ENCODE measurements at places on chromosomes 3 and 15.

DNA sequence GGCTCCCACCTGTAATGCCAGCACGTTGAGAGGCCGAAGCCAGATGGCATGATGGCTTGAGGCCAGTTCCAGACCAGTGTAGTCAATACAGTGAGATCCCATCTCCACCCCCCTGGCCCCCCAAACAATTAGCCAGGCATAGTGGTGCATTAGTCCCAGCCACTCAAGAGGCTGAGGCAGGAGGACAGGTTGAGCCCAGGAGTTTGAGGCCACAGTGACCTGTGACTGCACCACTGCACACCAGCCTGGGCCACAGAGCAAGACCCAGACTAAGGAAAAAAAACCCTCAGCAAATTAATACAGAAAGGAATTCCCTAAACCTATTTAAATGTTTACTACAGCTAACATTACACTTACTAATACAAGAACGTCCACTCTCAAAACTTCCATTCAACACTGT is 424.6 kb downstream of the SHQ1 start:
- no peak for DNase-seq

DNA sequence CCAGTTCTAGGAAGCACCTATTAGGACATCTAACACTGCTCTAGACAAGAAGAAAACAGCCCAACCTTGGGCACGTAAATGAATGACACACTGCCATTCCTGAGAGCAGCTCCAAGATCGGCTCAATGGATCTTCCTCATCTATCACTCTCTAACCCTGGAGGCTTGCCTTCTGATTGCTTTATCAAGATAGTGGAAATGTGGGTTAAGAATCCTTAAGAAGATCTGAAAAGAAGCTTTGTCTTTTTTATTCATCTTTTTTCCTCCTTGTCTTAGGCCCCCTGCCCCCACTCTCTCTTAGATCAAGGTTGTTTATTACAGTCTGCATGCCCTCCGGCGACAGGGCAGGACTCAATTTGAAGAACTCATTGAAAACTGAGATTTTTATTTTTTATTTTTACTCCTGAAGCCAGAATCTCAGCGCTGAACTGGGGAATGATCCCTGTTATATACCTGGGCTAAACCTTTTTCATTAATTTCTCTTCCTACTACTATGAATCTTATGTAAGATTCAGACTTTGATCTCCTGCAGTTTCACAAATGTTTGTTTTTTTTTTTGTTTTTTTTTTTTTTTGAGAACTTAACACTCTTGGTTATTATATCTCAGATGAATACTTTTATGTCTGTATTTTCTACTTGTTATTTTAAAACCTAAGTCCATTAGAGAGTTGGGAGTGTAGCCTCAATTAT is 219.5 kb downstream of the SV2B start:
- no peak for DNase-seq

DNA sequence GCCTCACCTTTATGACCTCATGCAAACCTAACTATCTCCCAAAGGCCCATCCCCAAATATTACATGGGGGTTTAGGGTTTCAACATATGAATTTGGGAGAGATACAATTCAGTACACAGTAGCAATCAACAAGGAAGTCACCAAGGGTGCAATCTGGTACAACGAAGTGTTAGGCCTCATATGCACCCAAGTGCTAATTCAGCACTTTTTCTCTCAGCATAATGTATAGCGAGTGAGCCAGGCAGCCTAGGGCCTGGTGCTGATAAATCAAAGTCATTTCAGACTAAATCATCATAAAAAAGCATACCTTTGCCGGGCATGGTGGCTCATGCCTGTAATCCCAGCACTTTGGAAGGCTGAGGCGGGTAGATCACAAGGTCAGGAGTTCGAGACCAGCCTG is 11.7 kb upstream of the KBTBD8 start:
- DNase-seq, result no peak

GRCh38 chr3:149501524-149501923 is 27.0 kb downstream of the TM4SF4 start:
- DNase-seq, result no peak

GRCh38 chr3:17979252-17979651 is 236.8 kb upstream of the TBC1D5 start:
- no peak for DNase-seq

- no peak for DNase-seq
Observed at GRCh38 chr15:47296881-47297280, 420.4 kb upstream of the SEMA6D start.

DNA sequence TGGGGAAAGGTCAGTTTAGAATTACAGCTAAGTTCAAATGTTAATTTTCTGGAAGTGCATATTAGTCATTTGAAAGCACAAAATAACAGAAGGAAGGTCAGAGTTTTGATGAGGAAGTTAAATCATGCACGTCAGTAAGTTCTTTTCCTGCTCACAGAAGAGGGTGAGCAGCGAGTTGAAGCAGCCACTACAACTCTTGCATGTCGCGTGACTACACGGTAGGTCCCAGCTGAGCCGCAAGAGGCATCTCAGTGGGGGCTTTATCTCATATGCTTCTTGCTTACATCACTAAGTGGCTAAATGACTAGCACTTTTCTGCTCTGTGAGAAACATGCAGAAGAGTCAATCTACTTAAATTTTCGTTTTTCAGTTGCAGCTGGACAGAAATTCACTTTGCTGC is 21.3 kb upstream of the SEC62 start:
- DNase-seq, result no peak

GRCh38 chr15:39407116-39407515 is 173.8 kb upstream of the THBS1 start:
- no peak for DNase-seq

DNA sequence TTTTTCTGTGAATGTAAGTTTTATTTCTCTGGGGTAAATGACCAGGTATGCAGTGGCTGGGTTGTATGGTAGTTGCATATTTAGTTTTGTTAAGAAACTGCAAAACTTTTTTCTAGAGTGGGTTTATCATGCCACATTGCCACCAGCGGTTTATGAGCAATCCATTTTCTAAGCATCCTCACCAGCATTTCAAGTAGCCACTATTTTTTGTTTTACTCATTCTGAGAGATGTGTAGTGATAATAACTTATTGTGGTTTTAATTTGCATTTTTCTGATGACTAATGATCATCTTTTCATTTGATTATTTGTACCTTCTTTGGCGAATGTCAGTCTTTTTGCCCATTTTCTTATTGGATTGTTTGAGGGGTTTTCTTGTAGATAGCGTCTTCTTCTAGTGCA is 56.2 kb downstream of the SPRED1 start:
- no peak for DNase-seq

DNA sequence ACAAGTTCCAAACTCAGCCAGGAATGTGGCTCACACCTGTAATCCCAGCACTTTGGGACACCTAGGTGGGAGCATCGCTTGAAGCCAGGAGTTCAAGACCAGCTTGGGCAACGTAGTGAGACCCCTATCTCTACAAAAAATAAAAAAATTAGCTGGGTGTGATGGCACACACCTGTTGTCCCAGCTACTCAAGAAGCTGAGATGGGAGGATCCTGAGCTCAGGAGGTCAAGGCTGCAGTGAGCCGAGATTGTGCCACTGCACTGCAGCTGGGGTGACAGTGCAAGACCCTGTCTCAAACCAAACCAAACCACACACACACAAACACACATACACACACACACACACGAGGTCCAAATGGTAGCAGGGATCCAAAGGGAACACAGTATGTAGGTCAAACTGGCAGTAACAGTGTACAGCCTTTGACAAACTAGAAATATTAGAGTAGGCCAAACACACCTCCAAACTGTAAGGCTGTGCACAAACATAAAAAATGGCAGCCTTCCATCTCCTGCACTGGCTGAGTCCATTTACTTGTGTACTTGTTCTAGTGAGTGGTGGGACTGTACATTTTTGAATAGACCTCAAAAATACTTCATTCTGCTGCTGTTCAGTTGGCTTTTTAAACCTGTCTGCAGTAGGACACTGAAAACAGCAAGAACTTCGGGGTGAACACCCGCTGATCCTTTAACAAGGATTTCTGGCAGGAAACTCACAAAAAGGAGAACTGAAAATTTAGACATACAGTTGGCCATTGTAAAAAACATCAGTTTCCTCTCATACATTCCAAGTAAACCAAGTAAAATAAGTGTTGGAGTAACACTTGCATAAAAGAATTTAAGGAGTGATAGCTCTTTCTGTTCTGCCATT is 33.6 kb downstream of the INTS14 start:
- DNase-seq, result no peak

GRCh38 chr3:130661140-130661891 is 85.3 kb downstream of the PIK3R4 start:
- no peak for DNase-seq

GRCh38 chr3:160748787-160749186 is 7.2 kb upstream of the PPM1L start:
- DNase-seq, result no peak

DNA sequence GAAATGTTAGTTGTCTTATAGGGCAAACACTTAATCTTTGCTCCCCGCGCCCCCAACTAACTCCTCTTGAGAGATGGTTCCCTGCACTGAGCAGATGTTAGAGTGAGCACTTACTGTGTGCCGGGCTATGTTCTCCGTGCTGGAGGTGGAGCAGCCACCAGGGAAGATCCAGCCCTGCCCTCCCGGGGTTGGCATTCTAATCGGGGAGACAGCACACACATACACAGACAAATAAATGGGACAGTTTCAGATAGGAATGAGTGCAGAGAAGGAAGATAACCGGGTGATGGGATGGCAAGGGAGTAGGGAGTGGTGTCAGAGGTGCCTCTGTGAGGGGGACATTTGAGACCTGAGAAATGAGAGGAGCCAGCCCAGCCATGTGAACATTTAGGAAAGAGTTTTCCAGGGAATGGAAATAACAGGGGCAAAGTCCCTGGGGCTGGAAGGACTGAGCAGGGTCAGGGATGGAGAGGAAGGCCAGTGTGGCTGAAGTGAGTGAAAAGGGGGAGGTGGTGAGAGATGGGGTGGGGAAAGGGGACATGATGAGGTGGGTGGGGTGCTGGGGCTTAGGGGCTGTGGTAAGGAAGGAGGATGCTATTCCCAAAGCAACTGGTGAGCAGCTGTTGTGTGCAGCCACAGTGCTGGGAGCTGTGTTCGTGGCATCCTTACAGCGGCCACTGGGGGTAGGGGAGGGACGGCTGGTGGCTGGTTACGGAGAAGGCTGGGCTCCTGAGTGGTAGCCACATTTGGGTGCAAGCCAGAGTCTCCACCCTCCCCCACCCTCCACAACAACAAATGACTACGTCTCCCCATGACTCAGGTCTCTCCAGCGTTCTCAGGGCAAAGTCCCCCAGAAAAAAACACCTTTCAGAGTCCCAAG is 15.4 kb upstream of the FGD5 start:
- DNase-seq, result no peak

DNA sequence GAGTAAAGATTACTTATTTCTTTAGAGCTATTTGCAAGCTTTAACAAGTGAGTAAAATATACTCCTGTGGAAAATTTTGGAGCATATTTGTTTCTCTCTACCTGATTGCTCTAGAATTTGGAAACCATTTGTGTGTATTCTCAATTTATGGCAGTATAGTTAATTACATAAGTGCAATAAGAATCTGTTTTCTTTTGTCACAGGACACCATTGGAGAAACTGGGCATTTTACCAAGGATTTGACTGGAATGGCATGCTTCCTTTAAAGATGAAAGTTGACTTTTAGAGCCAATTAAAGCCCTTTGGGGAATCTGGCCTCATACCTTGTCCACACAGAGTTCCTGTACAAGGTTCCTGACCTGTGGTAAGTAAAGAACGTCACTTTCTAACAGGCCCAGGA is 38.4 kb downstream of the PAQR5 start:
- DNase-seq, result peak; percentile 37

DNA sequence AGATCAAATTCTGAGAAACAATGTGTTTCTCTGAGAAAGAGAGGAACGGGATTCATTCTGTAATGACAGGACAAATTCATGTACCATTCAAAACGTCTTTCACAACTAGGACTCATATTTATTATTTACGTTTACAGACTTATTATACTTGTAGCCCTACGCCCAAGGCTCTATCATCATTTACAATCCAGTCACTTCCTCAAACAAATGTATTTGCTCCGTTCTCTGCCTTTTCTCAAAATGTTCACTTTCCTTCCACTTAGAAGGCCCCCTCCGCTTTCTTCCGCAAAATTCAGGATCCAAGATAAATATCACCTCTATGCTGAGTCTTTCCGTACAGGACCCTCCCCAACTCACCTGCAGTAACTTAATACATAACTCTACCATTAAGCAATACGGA is 745 bp downstream of the RSL24D1 start:
- DNase-seq, result no peak

- no peak for DNase-seq
Observed at GRCh38 chr3:81726735-81727134, 34.7 kb downstream of the GBE1 start.

GRCh38 chr3:109685084-109686079 is 348.0 kb upstream of the DPPA4 start:
- DNase-seq, result no peak

GRCh38 chr3:195891431-195892104 is 16.8 kb downstream of the TNK2 start:
- DNase-seq, result no peak

GRCh38 chr3:76383781-76384180 is 598.4 kb upstream of the ZNF717 start:
- no peak for DNase-seq

DNA sequence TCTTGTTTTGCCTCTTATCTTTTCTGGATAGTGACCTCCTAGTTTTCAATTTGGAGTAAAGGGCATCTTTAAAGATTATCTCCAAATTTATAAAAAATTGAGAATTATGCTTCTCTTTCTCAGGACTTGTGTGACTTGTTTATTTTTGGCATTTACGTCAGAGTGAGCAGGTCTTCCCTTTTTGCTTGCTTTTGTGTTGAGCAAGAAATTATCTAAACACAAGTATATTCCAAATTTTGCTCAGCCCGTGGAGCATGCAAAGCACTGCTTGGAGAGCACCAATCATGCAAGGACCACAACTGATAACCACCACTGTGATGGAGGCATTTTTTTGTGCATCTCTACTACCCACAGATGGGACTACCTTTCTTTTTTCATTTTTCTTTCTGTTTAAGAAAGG is 7.1 kb downstream of the SLC25A26 start:
- DNase-seq, result no peak

- DNase-seq, result no peak
Observed at GRCh38 chr15:36430280-36430679, 149.1 kb upstream of the CDIN1 start.

DNA sequence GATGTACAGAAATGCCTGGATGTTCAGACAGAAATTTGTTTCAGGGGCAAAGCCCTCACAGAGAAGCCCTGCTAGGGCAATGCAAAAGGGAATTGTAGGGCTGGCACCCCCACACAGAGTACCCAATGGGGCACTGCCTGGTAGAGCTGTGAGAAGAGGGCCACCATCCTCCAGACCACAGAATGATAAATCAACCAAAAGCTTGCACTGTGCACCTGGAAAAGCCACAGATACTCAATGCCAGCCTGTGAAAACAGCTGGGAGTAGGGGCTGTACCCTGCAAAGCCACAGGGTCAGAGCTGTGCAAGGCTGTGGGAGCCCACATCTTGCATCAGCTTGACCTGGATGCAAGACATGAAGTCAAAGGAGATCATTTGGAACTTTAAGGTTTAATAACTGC is 477.9 kb upstream of the NECTIN3 start:
- DNase-seq, result no peak

GRCh38 chr15:53354874-53355273 is 404.6 kb downstream of the WDR72 start:
- DNase-seq, result no peak

Measured in Caco-2 (cell line).